ENCODE measurements at places on chromosomes 5 and 9.

- DNase-seq: no peak
Measured at GRCh38 chr5:176892663-176893062, 6.5 kb downstream of the HK3 start.

DNA sequence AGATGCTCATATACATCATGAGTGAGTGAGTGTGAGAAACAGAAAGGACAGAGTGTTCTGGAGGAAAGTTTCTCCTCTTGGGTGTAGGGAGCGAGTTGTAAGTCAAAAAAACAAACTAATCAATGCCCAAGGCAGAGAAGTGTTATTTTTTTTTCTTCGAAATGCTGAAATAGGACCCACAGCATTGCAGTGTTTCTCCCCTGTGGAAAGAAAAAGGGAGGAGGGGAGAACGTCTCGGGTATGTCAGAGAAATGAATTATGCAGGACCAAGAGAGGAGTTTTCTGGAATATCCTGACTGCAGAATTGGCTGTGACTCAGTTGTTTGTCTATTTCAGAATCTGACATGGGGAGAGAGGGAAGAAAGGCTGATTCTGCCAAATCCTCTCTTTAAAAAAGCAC lies 337.9 kb upstream of the RFX3 start:
- DNase-seq: no peak

DNA sequence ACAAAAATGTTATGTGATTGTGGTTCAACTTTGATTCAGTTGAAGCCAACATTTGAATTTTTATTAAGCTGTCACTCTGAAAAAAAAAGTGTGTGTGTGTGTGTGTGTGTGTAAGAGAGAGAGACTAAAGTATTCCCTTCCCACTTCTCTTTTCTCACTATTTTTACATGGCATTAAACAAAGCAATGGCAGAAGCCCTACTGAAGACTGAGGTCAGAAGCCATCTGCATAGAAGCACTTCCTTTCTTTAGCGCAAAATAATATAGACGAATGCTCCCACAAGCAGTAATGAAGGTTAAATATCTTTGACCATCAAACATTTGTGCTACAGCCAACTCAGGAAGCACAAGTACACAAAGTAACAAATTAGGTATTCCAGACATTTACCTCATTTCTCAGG lies 540.5 kb downstream of the KCTD16 start:
- DNase-seq: no peak

GRCh38 chr5:152560512-152561137 lies 155.5 kb upstream of the NMUR2 start:
- no peak for DNase-seq

DNA sequence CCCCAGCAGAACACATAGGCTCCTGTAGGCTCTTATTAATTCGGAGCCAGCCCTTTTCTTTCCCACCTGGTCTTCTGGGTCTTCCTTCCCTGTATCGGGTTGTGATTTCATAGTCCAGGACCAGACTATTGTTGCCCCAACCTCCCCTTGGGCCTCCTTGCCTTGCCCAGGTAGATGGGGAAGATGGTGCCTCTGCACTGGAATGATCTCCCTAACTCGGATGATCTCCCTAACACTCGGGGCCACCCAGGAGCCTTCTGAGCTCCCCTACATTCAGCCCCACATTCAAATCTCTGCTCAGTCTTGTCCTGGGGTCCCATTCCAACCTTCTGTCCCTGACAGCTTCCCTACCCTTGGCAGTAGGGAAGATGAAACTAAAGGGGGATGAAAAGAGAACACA lies 2.7 kb upstream of the IRF1 start:
- DNase-seq: no peak

GRCh38 chr5:8581047-8581446 lies 712.1 kb downstream of the MTRR start:
- DNase-seq: no peak

DNA sequence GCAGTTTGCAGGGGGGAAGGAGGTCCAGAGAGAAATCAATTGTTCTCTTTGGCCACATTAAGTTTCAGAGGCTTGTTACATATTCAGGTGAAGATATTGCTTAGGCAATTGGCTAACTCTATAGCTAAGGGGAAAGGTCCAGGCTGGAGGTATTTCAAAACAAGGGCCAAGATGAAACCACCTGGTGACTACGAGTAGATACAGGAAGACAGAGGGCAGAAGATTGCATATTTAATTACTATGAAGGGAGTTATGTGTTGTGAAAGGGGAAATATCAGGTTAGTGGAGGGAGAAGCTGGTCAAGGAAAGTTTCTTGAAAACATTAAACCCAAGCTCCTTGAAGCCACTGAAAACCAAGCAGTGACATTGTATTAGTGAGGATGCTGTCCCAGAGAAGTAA lies 1.9 kb upstream of the RAD23B start:
- no peak for DNase-seq

DNA sequence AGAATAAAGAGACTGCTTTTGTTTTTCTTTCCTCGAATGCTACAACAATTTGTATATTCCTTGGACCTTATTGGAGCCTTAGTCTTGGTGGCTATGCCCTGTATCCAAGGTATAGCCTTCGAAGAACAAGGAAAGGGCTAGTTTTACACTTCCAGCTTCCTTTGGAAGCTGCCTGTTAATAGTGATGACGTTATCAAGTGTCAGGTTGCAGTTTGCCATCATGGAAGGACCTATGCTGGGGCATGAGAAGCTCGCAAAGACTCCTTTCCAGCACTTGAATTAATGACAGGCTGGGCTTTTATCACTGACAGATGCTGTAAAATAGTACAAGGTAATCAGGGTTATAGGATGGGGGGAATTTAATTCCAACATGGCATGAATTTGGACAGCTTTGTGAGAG lies 157.9 kb downstream of the KDM4C start:
- no peak for DNase-seq

Measured in NCI-H1417 treated with DMSO at 0.1 percent for 48 hours (cell line).